ENCODE measurements at places on chromosomes 1 and 21.

- no peak for DNase-seq
Measured at GRCh38 chr1:10852486-10852885, 56.0 kb upstream of the CASZ1 start.

DNA sequence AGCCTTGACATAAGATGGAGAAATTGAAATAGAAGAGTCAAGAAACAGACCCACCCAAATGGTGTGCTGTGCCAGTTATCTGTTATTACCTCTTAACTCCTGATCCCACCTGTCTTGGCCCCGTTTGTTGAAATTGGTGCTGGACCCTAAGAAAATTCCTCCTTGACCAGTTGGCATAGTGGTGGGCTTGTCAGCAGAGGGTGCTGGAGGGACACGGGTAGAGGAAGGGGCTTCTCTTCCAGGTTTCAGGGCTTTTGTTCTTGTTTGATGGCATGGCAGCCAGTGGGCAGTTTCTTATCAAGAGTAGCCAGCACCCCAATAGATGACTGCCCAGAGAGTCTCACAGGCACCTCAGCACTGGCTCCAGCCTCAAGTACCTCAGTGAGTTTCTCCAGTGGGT, 51.6 kb downstream of the PCBP3 start:
- DNase-seq: no peak

- no peak for DNase-seq
Measured at GRCh38 chr1:1564268-1564667, 10.4 kb downstream of the SSU72 start.

- DNase-seq: no peak
Measured at GRCh38 chr1:147579532-147579931, 38.2 kb downstream of the BCL9 start.

DNA sequence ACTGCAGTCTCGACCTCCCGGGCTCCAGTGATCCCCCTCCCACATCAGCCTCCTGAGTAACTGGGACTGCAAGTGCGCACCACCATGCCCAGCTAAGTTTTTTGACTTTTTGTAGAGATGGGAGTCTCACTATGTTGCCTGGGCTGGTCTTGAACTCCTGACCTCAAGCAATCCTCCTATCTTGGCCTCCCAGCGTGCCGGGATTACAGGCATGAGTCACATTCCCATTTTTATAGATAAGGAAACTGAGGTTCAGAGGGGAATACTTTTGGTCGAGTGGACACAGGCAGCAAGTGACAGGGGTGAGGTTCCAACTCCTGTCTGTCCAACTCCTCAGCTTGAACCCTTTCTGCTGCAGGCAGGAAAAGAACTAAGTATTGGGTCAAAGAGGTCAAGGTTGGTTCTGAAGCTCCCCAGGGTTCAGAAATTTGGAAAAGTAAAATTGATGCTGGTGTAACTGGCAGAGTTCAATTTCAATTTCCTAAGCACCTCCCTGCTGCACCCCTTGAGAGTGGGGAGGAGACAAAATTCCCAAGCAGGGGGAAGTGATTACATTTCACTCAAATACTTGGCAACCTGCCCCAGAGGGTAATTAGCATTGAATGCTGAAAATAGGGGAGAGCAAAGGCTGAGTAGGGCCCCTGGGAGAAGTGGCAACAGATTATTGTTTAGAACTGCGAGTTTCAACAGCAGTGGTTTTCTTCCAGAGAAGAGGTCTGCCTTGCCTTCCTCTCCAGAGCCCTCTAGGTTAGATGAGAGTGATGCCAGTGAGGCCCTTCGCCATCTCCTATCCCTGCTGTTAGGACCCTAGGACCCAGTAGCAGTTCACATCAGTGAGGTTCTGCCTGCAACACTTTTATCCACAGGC, 17.5 kb upstream of the ALPL start:
- no peak for DNase-seq

DNA sequence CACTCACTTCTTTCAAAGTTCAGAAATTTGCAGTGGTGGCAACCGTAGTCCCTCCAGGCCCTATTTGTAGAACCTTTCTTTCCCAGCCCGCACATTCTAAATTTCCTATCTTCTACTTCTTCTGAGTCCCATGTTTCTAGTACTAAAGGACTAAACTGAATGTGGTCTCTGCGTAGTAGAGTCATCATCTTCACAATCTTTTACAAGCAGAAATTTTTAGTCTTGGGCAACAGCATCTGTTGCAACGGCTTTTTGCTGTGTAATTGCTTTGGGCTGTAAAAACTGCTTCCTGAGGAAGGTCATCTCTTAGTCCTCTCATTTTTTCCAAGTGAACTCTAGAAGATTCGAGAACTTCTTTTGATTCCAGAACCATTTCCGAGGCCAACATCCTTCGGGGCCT, 23.9 kb downstream of the VAV3 start:
- no peak for DNase-seq

DNA sequence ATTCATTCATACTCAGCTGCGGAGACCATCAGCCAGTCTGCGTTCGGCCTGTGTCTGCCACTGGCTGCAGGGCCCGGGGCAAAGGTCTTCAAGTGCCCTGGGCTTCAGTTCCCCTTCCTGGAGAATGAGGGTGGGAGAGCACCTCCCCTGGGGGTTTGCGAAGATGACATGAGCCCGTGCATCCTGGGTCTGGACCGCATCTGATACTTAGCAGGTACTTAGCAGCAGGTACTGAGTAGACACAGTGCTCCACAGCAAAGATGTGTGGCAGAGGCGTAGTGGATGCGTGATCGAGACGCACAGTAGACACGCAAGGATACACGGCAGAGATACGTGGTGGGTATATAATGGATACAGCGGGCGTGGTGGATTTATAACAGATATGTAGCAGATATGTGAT, 51.3 kb downstream of the PRKCZ start:
- DNase-seq: no peak

DNA sequence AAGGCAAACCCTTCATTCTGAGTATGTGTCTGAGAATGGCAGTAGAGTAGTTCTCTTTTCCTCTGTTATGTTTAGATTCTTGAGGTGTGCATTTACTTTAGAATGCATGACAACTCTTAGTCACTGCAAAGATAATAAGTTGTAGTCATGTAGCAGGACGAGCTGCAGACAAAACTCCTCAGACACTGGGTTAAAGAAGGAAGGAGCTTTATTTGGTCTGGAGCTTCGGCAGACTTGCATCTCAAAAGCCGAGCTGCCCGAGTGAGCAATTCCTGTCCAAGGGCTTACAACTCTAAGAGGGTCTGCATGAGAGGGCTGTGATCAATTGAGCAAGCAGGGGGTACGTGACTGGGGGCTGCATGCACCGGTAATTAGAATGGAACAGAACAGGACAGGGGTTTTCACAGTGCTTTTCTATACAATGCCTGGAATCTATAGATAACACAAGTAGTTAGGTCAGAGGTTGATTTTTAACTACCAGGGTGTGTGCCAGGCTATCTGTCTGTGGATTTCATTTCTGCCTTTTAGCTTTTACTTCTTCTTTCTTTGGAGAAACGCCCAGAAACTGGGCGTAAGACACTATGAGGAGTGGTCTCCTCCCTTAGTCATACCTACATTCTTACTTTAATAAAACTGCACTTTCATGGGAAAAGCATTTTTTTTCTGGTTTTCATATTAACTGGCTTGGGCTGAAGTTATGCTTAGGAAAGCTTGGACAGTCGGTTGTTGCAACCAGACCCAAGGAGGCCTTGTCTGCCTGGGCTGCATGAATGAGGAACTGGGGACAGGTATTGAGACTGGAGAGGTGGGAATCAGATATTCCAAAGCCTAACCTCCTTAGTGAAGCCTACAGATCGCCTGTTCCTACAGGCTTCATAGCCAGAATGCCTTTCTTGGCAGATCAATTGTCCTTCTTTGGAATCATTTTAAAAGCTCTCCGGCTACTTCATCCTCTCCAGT, 115.1 kb downstream of the RHOU start:
- no peak for DNase-seq

- DNase-seq: no peak
Measured at GRCh38 chr1:222616525-222616924, 1.4 kb upstream of the MIA3 start.

DNA sequence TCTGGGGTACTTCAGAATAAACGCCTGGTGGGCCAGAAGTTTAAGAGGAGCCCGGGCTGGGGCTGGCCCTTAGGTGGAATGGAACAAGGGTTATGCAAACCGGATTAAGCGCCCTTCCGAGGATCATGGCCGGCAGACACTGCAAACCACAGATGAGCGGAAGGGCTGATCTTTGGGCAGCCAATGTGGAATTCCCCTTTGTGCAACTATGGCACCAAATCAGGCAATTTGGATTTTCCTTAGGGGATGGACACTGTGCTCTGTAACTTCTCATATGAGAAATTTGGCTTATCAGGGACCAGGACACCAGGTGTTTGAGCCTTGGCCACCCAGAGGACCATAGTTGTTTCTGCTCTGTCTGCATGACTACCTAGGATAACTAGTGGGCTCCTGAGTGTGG, 5.7 kb upstream of the IL10 start:
- DNase-seq: no peak

DNA sequence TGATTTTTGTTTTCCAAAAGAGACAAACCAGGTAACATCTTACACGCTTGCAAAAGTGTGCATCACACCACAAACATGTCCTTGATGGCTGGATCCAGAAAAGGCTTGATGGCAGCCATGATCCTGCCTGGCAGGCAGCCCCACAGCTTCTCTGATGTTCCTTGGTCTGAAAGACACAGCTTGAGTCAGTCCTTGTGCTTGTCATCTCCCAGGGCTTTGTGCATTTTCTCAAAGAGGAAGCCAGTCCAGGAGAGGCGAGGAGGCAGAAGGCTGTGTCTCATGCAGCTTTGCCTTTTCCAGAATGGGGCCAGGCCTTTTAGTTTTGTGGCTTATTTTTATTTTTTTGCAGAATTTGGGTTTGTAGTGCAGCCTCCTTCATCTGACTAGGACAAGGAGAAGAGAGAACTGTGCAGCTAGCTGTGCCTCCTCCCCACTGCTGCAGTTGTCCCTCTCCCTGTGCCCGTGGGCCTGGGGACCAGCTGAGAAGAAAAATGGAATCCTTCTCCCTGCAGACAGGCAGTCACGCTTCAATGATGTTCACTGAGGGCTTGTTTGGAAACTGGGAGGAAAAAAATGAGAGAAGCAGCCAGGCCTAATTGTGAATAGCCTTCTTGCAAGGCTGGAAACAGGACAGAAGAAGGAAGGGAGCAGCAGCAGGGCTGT, 7.4 kb downstream of the FNDC5 start:
- no peak for DNase-seq

DNA sequence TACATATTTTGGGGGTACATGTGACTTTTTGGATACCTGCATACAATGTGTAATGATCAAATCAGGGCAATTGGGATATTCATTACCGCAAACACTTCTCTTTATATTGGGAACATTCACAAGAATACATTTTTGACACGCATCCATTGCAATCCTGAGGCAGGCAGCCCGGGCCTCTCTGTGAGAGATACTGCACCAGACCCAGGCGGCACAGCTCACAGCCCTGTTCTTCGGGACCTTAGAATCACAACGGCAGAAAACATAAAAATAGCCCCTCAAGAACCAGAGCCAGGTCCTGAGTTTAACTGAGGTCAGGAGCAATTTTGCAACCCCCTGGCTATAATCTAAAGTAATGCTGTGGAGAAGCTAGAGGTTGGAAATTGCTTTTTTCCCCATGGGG, 90.8 kb upstream of the PGBD5 start:
- no peak for DNase-seq

DNA sequence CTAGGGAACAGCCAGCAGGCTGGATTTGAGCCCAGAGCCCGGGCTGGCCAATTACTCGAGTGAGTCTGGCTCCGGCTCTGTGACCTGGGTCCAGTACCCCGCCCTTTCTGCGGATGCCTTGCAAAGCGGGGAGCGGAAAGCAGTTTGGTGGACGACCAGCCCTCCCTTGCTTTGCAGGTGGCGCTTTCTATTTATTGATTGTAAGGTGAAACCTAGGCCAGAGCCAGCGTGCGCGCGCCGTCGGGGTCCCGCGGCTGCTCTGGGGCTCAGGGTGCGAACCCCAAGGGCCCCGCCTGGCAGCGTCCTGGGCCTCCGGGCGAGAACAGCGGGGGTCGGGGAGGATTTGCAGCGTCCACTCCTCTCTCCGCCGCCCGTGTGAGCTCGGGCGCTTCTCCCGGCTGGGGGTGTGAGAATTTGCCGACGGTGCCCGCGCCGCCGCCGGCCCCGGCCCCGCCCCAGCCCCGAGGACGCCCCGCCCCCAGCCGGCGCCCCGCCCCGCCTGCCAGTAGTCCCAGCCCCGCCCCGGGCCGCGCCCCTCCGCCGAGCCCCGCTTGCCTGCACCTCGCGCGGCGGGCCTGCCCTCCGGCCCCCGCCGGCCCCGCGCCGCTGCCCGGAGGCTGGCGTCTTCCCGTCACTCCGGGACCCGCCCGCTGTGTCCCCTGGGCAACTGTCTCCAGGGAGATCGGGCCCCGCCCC, 37.6 kb downstream of the PIK3CD start:
- DNase-seq: no peak

GRCh38 chr1:35222322-35223083, 29.6 kb upstream of the SFPQ start:
- no peak for DNase-seq

GRCh38 chr1:201309416-201309815, 26.1 kb downstream of the PKP1 start:
- no peak for DNase-seq

- no peak for DNase-seq
Measured at GRCh38 chr21:38915546-38915945, 109.8 kb downstream of the ETS2 start.

DNA sequence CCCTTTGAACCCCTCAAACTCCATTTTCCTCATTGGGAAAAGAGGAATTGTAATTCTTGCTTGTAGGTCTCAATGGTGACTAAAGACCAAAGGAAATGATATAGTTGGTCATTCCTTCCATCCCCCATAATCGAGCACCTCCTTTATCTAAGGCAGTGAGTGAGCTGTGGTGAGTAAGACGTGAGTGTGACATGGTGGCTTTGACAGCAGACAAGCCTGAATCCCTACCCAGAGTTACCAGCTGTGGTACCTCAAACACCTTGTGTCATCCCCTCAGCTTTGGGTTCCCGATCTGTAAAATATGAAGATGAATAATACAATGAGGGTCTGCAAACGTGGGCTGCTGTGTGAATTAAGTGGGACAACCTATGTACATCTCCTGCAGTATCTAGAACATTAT, 8.4 kb downstream of the TRAF5 start:
- DNase-seq: no peak

DNA sequence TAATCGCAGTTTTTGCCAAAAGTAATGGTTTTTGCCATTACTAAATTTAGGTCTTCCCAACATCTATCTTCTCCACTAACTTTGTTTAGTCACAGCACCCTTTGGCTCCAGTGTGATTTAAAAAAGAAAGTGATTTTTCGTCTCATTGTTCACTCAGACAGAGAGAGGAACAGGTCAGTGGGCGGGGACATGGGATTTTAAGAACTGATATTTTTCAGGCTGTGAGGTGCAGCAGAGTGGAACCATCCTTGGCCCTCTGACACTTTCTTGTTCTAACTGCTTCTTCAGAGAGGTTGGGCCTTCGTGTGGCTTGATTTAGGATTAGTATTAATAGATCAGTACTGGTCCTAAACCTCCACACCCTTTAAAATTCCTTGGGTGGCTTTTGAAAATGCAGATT, 38.8 kb downstream of the CASQ2 start:
- DNase-seq: no peak

DNA sequence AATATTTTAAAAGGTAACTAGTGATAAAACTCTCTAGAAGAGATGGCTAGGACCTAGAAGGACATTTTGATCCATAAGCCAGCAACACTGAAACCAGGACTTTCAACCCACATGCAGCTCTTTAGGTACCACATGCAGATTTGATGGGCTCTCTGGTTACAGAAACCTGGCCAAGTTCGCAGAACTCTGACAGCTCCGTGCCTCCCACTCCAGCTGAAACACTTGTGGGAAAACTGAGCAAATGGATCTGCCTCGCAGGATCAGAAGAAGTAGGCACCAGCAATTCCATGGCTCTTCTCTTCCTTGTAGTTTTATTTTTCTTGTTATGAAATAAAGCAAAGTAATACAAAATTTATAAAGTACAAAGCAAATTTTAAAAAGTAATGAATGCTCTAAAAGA, 58.5 kb downstream of the ST6GALNAC5 start:
- no peak for DNase-seq
